ENCODE measurements at places on chromosomes 11 and 22.

DNA sequence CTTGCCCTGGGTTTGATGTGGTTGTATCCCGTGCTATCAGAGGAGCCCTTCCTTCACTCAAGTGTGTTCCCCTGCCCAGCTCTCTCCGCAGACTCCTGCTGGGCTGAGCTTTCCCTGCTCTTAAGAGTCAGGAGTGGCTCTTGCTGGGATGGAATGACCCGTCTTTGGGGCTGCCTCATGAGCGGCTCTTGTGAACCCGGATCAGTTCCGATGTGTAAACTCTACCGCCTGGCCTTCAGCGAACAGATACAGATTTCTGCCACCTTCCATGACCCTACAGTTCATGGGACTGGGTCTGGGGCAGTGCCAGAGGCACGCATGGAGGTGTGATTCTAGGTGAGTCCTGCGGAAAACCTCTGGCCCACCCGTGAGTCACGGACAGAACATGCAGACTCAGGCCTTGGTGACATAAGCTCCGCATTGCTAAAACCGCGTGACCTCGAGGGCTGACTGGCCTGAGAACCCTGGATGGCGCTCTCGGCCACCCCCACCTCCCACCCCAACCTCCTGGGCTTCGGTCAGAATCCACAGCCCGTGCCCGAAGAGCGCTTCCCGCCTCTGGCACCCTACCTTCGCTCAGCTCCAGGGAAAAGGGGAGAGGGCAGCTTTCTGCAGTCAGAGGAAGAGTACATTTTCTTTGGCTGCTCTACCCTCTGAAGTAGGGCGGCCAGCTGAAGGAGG, 1.3 kb upstream of the ZBTB16 start:
- no peak for DNase-seq

GRCh38 chr11:6225896-6226295, 8.5 kb downstream of the FHIP1B start:
- DNase-seq = peak; percentile 23

GRCh38 chr11:131095511-131096185, 179.4 kb upstream of the SNX19 start:
- no peak for DNase-seq

GRCh38 chr11:2400762-2401435, 349 bp downstream of the TSSC4 start:
- DNase-seq = no peak

DNA sequence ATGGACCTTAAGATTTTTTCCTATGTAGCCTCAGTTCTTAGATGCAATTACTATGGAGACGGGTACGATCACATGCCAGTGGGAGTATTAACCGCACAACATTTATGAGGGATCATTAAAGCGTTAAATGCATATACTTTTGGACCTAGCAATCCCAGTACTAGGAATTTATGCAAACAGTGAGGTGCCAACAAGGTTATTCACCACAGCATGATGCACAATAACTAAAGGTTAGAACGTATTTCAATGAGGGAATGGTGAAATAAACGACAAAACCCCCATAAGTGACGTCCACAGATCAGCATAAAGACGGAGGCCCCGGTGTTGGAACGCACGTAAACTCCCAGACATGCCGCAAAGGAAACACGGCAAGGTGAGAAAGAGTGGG, 539 bp downstream of the SIRT3 start:
- no peak for DNase-seq

DNA sequence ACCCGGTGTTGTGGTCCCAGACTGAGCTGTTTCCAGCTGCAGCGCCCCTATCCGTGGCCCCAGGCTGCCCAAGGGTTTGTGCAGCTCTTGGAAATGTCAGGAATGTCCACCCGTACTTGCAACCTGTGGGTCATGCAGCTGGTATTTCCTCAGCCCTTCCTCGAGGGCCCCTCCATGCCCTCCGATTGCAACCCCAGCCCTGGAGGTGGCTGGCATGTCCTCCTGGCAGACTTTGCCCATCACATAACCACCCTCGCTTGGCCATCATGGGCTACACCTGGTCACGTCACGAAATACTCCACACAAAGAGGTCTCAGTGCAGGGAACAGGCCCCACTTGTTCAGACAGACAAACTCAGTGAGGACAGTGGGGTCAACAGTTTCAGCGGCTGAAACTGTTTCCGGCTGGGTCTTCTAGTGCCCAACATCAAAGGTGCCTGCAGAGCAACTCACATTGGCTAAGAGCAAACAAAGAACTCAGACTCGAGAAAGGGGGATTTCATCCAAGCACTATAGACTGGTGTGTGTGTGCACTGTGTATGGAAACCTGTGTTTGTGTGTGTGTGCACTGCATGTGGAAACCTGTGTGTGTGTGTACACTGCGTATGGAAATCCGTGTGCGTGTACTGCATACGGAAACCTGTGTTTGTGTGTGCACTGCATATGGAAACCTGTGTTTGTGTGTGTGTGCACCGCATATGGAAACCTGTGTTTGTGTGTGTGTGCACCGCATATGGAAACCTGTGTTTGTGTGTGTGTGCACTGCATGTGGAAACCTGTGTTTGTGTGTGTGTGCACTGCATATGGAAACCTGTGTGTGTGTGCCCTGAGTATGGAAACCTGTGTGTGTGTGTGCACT, 72.8 kb upstream of the CCND1 start:
- DNase-seq = no peak

DNA sequence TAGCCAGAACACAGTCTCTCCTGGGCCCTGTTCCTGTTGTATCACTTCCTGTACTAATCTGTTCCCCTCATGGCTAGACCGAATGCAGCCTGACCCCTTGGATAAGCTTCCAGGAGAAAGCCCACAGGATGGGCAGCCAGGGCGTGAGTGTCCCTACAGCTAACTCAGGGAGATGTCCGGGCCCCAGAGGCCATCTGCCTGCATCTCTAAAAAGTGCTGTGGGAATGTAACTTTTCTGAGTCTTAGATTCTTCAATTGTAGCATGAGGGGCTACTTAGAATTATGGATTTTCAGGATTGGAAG, 7.7 kb upstream of the MALAT1 start:
- DNase-seq = peak; percentile 49

- DNase-seq = no peak
Observed at GRCh38 chr11:45553383-45553936, 112.0 kb downstream of the CHST1 start.

DNA sequence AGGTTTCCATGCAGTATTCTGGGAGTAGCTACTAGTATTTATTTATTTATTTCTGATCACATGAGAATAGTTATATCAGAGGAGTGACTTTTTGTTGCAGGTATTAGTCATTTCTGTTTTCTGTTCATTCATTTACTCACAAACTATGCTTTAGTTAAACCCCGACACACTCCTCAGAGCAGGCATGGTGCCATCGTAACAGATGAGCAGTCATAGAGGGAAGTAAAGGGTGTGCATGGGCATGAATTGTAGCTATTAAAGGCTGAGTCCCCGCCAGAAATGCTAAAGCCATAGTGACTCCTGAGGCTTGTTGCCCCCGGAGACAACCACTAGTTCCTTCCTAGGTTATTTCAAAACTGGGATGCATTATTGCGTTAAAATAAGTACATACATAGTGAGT, 10.6 kb downstream of the JHY start:
- no peak for DNase-seq

- DNase-seq = peak; percentile 88
Observed at GRCh38 chr11:76615950-76616349, 54.6 kb downstream of the LRRC32 start.

DNA sequence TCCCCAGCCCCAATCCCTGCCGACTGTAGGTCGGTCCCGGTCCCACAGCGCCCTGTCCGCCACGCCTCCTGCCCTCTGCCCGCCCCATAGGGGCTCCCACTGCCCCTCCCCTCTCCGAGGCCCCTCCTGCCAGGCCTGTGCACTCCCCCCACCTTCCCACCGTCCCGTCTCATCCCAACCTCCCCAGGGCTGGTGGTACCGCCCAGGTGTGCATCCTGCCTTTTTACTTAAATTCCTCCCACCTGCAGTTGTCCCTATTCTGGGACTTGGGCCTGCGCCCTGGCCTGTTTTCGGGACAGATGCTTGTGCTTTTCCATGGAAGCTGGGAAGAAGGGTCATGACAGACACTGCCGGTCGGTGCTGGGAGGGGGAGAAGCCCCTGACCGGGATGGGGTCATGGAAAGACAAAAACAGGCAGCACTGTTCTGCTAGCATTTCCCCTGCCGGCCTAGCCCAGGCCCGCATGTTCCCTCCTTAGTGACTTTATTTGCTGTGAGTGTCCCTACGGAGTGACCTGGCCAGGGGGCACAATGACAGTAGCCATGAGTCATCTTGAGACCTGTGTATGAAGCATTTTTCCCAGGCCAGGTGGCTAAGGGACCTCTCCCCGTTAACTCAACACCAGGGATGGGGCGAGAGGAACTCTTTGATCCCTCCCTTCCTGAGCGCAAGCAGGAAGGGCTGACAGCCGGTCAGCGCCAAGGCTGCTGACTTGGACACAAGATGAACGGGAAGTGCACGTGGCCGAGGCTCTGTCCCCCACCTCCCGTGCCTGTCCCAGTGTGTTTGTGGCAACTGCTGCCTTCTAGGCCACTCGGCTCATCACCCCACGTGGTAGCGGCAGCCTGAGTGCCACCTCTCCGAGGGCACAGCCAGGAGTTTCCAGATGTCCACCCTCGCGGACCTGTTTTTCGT, 7.1 kb downstream of the TBX1 start:
- DNase-seq = no peak

DNA sequence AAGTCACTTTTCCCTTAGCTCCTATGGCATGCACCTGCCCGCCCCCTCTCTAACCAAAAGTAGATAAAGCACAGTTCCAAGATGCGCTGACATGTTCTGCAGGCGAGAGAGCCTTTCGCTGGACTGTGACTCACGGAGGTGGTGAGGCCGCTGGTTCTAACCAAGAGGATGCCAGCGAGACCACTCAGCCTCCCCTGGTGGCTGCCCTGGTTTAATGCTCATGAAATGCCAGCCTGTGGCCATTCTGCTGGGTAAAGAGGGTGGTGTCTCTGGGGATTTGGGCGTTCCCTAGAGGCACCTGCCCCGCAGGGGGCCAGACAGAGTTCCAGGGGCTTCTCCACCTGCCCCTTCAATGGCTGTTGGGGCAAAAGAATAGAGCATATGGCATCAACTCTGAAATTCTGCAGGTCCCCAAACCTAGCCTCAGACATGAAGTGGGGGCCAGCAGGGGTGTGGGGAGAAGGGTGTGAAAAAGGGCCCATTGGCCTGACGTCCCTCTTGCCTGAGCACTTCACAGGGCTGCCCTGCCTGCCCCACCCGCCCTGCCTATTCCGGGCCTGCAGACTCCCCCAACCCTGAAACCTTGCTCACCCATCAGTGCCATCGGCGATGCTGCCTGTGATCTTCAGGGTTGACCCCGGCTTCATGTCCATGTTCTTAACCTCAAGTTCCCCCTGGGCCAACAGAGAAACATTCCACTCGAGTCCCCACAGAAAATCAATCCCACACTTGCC, 8.5 kb downstream of the LGALS2 start:
- DNase-seq = no peak

- DNase-seq = peak; percentile 59
Observed at GRCh38 chr11:122703541-122704272, 48.2 kb downstream of the UBASH3B start.

DNA sequence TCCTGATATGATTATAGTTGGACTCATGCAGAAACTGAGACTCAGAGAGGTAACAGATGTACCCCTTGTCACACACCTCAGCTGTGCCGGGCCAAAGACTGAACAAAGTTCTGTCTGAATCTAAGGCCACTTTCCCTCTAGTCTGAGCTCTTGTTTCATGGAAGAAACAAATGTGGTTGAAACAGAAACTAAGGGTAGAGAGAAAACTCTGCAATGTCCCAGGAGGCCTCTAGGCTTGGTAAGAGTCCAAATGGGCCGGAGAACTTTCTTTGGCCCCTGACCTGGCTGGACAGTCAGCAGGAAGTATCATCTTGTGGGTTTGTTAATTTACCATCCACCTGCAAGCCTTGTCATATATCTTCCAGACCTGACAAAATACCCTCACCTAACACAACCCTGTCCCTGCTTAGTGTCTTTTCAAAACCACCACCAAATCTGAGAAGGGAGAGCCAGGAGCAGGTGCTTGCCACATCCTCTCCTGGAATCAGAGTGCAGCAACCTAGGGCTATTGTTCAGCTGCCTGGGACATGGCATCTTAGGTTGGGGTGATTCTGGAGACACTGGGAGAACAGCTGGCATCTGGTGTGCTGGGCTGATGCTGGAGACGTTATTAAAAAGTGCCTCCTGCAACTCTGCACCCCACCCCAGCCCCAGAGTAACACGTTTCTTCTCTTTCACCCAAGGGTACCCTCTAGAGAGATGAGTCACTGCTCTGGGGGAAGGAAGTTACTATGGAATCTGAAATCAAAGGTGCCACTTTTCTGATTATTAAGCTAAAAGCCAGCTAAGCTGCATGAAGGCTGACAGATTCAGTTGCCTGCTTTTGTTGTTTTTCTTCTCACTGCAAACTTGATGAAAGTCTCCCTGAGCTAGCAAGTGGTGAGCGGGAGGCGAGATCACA, 126.3 kb upstream of the TIMP3 start:
- no peak for DNase-seq

- DNase-seq = no peak
Observed at GRCh38 chr11:80636999-80637398, 1196.2 kb upstream of the TENM4 start.

DNA sequence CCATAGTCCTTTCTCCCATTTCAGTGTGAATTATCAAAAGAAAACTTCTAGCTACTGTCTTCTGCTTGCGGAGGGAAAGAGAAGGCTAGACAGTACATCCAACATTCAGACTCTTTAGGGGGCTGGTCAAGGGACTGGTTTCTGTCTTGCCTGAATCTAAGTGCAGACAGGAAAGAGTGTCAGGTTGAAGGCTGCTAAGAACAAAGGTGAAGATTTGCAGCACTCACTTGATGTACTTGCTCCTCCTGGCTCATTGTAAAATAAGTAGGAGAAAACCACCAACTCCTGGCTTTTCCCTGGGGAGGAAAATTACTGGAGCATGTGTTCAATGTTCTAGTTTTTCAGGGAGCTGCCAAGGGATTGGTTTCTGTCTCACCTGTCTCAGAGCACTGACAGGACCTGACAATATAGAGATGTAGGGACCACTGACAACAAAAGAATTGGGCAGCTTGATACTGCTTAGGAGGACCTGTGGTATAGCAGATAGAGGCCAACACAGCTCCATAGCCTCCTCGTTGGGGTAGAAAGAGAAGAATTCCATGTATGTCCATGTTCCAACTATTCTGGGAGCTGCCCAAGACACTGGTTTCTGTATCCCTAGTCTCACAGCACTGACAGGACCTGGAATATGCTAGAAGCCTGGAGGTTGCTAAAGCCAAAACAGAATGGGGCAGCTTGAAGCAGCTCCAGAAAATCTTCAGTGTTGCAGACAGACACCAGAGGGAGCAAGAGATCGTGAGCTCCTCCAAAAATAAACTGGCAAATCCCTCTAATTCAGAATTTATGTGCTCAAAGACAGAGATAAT, 39.7 kb upstream of the MMP12 start:
- DNase-seq = peak; percentile 53

- peak; percentile 68 for DNase-seq
Observed at GRCh38 chr22:23182309-23183060, 2.2 kb downstream of the BCR start.

DNA sequence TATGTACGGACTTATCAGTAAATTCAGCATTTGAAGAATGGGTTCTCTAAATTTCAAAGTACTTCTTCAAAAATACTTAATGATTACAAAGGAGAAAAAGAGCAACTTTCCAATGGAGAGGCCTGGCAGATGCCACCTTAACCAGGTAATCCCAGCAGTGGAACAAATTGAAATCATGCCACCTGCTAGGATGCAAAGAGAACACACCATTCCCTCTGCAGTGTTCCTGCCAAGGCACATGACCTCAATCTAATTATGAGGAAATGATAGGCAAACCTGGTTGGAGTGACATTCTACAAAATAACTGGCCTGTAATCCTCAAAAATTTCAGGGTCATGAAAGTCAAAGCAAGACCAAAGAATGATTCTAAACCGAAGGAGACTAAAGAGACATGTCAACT, 21.5 kb downstream of the TNRC6B start:
- DNase-seq = no peak
